ENCODE measurements at places on chromosomes 5 and 9. TPM values are rescaled to one million over a fixed set of nuclear protein-coding genes. Genes with fewer than 3 reads are reported as not detected.

The EGFLAM gene
- total RNA-seq = not detected

- DNase-seq = peak; percentile 45
These were observed 67.7 kb downstream of the TENT4A start for GRCh38 chr5:6780802-6781391.

DNA sequence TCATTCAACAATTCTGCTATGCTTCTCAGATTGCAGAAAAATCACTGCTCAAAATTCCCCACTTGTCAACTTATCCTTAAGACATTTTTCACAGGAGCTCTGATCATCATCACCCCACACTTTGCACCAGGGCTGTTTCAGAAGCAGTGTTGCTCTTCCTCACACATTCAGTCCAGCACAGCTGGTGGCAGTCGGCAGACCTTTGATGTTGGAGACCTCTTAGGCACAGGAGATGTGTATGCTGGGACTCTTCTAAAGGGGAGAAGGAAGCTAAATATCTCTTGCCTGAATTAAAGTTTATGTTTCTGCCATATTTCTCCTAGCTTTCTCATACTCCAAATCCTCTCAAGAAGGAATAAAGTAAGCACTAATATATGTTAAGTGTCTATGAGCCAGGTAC is 44.8 kb upstream of the SSBP2 start:
- DNase-seq = no peak

DNA sequence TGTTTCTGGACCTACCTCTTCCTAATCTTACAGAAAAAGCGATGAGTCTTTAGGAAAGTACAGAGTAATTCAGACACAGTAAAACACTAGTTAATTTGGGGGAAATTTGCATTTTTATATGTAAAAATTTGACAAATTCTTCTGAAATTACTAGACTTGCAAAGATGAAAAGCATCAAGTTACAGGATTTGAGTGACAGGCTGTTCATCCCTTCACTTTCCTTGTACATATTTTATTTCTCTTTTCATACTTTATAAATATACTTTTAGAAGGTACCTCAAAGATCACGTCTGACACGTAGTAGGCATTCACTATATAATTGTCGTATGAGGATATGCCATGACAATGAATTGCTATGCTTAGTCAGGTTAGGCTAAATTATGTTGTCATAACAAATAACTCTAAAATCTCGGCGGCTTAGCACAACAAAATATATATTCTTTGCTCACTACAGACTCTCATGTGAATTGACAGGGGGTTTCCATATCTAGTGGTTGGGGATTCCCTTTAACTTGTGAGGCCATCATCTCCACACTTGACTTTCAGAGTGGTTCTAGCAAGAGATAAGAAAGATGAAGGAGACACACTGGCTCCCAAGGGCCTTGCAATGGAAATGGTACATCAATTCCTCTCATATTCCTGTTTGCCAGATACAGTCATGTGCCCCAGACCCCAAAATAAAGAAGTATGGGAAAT is 154.1 kb upstream of the TUT7 start:
- DNase-seq = no peak

The RAB3C gene
- total RNA-seq = not detected

DNA sequence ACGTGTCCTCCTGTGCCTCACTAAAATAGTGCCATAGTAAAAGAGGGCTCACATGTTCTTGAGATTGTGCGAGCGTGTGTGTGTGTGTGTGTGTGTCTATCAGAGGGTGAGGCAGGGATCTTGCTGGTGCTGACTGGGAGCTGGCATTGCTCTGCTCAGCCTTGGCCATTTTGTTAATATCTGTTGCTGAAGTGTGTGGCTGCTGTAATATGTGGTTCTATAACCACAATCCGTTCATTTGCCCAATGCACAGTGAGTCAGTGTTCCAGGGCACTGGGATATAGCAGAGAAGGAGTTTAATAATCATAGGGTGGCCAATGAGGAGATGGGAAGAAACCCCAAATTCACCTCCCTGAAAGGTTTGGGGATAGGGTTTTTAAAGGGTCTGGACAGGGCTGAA is 61.3 kb downstream of the RASGRF2 start:
- no peak for DNase-seq

DNA sequence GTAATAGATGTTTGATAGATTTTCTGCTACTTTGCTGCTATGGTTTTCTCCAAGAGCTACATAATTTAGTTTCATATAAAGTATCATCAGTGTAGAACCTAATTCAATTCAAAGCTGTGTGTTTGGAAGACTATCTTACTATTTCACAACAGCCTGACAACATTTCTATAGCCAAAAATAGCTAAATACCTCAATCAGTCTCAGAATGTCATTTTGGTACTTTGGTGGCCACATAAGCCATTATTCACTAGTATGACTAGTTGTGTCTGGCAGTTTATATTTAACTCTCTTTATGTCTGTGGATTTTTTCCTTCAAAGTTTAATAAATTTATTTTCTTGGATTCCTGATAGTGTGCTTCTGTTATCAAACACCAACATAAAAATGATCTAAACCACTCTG is 35.1 kb upstream of the CCDC152 start:
- no peak for DNase-seq

GRCh38 chr5:33363537-33363936 is 77.2 kb upstream of the TARS1 start:
- DNase-seq = no peak

DNA sequence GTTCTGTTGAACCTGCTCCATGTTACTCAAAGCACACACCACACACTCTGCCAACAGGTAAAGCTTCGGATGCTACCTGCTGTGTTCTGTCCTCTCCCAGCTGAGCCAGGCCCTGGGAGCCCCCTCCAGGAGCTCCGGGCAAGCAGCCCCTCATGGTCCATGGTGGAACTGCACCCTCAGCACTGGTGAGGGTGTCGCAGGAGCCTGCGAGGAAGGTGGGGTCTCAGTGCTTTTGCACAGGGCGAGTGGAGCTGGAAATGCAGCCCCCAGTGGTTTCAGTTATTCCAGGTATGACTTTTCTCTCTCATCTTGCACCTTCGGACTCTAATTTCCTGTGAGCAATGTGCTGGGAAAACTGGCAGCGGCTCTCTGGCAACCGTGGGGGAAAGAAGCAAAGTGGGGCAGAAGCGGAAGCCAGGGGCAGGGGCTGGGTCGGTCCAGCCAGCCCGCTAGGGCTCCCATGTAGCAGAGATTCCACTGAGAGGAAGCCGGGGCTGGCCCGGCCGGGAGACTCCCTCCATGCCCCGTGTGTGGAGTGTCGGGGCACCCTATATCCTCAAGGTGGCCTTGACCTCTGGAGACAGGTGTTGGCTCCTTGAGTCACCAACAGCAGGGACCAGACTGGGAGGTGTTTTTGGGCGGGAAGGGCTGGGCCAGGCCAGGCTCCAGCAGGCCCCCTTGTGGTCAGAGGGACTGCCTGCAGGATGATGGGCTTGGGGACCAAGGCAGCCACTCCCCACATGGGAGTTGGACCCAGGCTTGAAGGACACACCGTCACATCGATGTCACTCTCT is 75.6 kb upstream of the PRSS3 start:
- DNase-seq = peak; percentile 60

DNA sequence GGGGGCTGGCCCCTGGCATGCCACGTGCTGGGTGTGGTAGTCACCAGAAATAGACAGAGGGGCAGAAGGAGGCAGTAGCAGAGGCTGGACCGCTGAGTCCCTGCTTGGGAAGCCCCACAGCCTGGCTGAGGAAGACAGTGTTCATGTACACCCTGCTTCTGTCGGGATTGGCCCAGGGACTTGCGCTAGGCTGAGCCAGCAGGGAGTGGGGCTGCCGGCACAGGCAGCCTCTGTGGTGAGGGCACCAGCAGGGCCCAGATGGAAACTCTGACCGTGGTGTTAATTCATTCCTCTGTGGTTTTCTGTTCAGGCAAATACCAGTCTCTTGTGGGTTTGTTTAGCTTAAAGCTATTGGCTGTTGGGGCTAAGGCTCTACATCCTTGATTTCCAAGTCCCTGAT is 108.6 kb upstream of the RAD23B start:
- no peak for DNase-seq

The FCN1 gene
- not detected for total RNA-seq

GRCh38 chr5:65418661-65419060 is 63.1 kb downstream of the ADAMTS6 start:
- DNase-seq = no peak

GRCh38 chr9:13033959-13034693 is 245.4 kb downstream of the MPDZ start:
- DNase-seq = peak; percentile 33

The LRRC70 gene
- total RNA-seq = 0.91 TPM

GRCh38 chr9:136791516-136792276 is 552 bp downstream of the TMEM141 start:
- peak; percentile 74 for DNase-seq

DNA sequence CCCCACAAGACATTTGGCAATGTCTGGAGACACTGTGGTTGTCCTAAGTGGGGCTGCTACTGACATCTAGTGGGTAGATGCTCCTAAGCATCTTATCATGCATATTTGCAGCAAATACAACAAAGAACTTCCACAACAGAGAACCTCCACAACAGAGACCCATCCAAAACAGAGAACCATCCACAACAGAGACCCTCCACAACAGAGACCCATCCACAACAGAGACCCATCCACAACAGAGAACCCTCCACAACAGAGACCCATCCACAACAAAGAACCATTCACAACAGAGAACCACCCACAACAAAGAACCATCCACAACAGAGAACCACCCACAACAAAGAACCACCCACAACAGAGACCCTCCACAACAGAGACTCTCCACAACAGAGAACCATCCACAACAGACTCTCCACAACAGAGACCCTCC is 32.8 kb downstream of the ARPC5L start:
- peak; percentile 65 for DNase-seq

- no peak for DNase-seq
These were observed 203.2 kb downstream of the CD180 start for GRCh38 chr5:66993448-66993847.

- DNase-seq = peak; percentile 72
These were observed 193.8 kb upstream of the ZNF618 start for GRCh38 chr9:113682297-113682771.

DNA sequence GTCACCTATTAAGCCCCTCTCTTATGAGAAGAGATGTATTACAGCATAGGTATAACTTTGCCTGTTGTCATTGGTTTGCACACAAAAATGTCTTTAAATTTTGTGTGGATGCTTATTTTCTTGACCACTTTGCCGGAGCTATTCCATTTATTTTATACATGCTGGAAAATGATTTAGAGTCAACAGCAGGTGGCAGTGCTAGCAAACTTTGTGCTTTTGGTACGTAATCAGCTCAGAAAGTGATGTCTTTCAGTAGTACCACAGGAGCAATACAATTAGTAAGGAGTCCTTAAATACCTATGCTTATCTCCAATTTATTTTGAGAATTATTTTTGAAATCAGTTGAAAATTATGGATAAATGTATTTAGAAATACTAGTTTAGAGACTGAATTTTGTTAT is 19.8 kb upstream of the NUDT12 start:
- peak; percentile 42 for DNase-seq

- DNase-seq = peak; percentile 9
These were observed 73.6 kb upstream of the ALDH1B1 start for GRCh38 chr9:38318759-38319495.

GRCh38 chr5:119356612-119357188 is 881 bp downstream of the TNFAIP8 start:
- DNase-seq = no peak

The BNC2 gene
- not detected for total RNA-seq

The TAS2R1 gene
- not detected for total RNA-seq

The LCN6 gene
- not detected for total RNA-seq

The PAEP gene
- not detected for total RNA-seq

All from activated naive CD4-positive, alpha-beta T cell treated with anti-CD3 and anti-CD28 coated beads for 36 hours (primary cell).